ENCODE measurements at places on chromosomes 11 and 22.

GRCh38 chr11:15942126-15942525 is 414.2 kb downstream of the SOX6 start:
- DNase-seq = no peak

DNA sequence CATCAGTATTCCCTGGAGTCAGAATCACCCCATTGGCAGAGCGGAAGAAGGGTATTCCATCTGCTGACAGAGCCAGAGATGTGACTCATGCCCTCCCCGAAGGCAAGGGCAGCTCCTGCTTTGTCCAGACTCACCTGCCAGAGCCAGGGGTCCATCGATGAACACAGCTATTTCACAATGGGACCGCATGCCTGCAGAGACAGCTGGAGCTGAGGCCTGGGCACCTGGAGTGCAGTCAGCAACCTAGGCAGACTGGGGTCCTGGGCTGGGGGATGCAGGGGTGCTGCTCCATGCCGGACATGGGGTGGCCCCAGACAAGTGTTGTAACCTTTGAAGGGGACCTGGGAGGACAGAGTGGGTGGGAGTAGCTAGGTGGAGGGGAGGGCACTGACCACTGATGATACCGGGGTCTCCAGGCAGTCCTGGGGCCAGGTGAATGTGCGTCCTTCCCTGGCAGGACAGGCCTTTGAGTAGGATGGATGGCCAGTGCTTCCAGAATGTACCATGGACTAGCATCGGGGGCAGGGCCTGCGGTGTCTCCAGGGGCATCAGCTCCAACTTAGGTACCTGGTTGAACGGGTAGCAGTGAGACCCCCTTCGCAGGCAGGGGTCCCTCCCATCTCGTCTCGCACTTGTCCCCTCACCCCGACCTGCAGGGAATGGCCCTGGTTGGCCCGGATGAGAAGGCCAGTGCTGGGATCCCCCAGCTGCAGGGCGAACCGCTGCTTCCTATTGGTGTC is 1.7 kb downstream of the TRPT1 start:
- DNase-seq = no peak

- DNase-seq = no peak
These were observed 10.0 kb upstream of the CSTF3 start for GRCh38 chr11:33171251-33171650.

GRCh38 chr11:1181853-1182535 is 24.2 kb downstream of the MUC5AC start:
- no peak for DNase-seq

GRCh38 chr11:14359501-14360031 is 583 bp upstream of the RRAS2 start:
- no peak for DNase-seq

GRCh38 chr22:49733631-49734030 is 94.0 kb downstream of the BRD1 start:
- no peak for DNase-seq

- no peak for DNase-seq
These were observed 11.1 kb downstream of the PRDM11 start for GRCh38 chr11:45157247-45158209.

- DNase-seq = no peak
These were observed 11.6 kb downstream of the LRRC32 start for GRCh38 chr11:76658651-76659650.

GRCh38 chr11:125886997-125887372 is 483 bp upstream of the HYLS1 start:
- no peak for DNase-seq

DNA sequence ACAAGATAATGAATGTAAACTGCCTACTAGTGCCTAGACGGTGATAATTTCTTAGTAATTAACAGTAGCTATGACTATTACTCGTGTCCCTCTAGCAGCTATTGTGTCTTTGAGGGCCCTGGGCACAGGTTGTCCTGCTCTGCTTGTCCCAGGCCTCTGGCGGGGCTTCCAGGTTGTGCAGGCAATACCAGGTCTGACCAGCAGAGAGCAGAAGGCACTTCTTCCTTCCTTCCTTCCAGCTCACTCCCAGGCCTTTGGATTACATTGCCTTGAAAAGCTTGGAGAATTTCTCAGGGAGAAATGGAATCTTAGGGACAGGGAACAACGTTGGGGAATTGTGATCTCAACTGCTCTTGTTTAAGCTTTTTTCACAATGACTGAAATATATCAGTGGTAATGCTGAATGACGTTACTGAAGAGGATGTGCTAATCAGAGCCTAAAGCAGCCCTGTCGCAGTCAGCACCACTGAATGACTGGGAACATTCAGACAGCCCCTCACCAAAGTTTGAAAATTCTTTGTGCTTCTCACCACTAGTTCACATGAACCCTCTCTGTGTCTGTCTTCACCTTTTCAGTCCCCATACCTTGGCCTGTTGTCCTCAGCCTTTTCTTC is 8.4 kb upstream of the CCKBR start:
- peak; percentile 85 for DNase-seq

- DNase-seq = no peak
These were observed 1.1 kb upstream of the SEPTIN5 start for GRCh38 chr22:19713245-19713644.

DNA sequence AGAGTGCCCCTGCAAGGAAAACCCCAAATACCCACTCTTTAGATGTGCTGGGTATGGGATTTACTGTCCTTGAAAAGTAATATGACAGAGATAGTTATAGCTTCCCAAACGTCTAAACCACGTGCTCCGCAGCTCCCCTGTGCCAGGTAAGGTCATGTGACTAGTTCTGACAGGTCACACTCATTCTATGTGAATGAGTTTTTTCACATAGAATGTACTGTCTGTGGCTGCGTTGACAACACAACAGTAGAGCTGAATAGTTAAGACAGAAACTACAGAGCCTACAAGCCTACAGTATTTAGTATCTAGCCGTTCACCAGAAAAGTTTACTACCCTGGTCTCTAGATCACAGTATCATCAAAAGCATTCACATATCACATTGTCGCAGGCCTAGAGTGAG is 236.2 kb downstream of the ETS1 start:
- no peak for DNase-seq

- DNase-seq = no peak
These were observed 9.7 kb upstream of the OR52J3 start for GRCh38 chr11:5036669-5037068.

DNA sequence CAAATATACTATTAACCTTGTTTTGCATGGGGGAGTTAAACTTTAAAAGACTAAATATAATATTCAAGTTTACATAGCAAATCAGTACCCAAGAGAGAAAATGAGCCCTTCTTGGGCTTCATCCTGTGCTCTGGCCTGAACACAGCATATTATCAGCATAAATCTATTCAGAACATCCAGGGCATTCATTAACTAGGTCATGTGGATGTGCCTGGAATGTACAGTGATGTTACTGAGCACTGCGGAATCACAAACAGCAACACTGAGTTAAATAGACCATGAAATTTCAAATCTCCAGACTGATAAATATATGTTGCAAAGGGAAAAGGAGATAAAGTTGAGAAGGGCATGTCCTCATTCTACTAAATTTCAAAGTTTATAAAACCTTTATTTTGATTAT is 426.4 kb downstream of the AASDHPPT start:
- DNase-seq = no peak

- no peak for DNase-seq
These were observed 99.3 kb upstream of the FAT3 start for GRCh38 chr11:92125321-92125720.

DNA sequence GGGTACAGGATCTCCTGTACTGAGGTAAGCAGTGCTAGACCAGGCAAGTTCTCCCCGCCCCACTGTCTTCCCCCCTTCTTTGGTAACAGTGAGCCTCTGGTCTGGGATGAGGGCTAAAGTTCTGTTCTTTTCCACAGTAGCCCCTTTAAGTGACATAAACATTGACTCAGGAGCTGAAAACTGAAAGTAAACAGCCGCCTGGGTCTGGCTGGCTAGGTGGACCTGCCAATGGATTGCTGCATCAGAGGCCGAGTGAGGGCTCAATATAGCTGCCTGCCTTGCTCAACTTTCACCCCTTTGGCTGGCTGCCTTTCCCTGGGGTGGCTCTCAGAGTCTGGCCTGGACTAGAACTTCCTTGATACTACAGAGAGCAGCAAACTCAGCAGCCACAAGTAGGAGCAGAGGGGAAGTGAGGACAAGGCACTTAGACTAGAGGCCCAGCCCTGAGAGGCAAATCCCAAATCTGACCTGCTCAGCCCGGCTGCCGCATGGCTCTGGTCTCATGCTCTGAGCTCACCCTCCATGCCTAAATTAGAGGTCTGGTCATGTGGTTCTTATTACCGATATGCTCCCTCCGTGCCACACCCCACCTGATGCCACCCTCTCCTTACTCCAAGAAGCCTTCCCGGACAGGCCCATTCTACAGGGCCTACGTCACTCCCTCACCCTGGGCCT is 9.6 kb upstream of the UCP3 start:
- DNase-seq = no peak

DNA sequence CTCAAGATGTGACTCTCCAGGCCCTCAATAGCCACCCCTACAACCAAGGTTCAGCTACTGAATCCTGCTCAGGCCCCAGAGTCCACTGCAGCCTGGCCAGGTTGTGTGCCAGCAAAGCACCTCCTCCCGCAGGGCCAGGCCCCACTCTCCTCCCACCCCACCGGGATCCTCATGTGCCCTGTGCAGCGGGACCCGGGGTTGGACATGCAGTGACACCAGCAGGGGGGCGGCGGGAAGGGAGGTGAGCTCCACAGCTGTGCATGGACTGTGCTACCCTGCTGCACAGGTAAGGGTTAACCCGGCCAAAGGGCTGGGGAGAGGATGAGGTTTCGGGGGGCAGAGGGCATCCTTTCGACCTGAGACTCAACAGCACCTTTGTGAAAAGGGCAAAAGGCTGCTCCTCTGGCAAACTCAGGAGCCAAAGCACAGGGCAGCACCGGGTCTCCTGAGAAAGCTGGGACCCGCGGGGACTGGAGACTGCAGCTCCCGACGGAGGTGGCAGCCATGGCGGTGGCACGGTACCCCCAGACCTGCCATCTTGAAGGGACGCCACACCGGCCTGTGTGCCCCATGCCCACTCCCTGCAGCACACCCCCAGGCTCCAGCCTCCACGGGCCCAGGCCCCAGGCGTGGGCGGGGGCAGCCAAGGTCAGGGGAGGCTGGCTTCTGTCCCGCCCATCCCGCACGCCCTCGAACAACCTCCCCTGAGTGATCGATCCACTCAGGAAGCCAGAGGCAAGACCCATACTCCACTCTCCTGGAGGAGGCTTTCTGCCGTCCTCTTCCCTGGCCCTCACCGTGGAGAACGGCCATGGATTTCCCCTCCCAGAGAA is 10.6 kb downstream of the PLXNB2 start:
- DNase-seq = peak; percentile 69

DNA sequence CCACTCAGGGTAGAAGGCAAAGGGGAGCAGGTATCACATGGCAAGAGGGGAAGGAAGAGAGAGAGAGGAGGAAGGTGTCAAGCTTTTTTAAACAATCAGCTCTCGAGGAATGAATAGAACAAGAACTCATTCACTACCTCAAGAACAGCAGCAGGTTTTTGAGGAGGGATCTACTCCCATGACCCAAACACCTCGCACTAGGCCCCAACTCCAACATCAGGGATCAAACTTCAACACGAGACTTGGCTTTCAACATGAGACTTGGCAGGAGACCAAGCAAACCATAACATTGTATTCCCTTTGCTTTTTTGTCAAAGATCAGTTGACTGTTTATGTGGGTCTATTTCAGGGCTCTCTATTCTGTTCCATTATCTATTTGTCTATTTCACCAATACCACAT is 26.9 kb upstream of the APOBEC3A start:
- DNase-seq = no peak

- no peak for DNase-seq
These were observed 2.0 kb upstream of the NLRX1 start for GRCh38 chr11:119166368-119167076.

GRCh38 chr11:772429-773390 is 4.6 kb downstream of the GATD1 start:
- no peak for DNase-seq

- DNase-seq = no peak
These were observed 24.6 kb downstream of the ELF5 start for GRCh38 chr11:34488855-34489557.

DNA sequence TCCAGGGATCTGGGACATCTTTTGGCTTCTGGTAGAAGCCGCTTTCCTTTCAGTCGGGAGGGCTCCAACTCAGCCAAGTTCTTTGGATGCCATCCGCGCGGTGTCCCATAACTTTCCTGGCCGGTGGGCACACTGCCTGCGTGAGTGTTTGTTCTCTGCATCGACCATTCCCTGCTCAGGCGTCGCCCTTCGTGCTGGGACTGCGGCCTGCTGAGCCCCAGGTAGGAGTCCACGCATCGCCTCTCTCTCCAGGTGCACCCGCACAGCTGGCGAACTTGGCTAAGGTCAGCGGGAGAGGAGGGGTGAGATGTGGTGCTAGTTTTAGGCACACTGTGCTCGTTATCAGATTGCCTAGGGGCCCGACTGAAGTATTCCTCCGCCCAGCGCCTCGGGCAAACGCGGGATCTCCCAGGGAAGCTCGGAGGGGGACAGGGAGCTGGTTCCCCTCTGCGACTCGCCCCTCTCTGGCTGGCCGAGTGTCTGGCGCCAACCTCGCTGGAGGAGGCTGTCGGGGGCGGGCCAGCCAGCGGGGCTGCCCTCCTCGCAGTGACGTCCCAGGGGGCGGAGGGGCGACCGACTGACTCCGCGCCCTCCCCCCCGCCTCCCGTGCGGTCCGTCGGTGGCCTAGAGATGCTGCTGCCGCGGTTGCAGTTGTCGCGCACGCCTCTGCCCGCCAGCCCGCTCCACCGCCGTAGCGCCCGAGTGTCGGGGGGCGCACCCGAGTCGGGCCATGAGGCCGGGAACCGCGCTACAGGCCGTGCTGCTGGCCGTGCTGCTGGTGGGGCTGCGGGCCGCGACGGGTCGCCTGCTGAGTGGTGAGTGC is at the start of gene LAYN:
Gene LAYN, plus strand, starts transcription at position 607 of the 823 bp plus-strand sequence. Its CDS starts 124 bp downstream, at position 731.
- DNase-seq = no peak

- no peak for DNase-seq
These were observed 35.4 kb upstream of the NFRKB start for GRCh38 chr11:129930743-129931142.

- DNase-seq = no peak
These were observed 427.9 kb upstream of the CCDC179 start for GRCh38 chr11:23288003-23288783.

DNA sequence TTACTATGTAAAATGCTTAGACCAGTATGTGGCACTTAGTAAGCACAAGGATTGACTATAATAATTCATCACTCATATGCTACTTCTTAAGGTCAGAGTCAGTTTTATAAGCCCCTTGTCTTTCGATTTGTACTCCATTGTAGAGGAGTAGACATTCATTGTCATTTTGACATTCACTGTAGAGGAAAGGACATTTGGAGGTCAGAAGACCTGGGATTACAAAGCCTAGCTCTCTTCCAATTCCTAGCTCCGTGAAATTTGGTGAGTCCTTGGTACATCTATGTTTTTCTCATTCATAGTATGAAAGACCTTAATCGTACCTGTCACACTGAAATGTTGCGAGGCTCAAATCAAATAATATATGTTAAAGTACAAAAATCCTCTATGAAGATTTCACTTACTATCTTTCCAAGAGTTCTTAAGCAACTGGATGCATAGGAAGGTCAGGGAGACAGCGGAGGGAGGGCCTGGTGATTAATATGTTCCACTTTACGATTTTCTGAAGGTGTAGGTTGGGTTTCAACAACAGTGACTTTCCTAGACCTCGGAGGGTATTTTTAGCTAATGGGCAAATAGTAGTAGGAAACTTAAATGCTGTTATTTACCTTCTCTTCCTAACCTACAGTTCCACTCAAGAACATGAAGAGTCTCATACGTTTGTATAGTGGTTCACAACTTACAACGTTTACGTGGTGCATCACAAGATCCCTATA is 1.4 kb upstream of the EMSY start:
- no peak for DNase-seq
